NCI-H526 (cell line): ENCODE measurements at places on chromosomes 3 and 15.

- DNase-seq: no peak
These were observed 14.3 kb downstream of the ANKRD28 start for GRCh38 chr3:15783361-15783969.

DNA sequence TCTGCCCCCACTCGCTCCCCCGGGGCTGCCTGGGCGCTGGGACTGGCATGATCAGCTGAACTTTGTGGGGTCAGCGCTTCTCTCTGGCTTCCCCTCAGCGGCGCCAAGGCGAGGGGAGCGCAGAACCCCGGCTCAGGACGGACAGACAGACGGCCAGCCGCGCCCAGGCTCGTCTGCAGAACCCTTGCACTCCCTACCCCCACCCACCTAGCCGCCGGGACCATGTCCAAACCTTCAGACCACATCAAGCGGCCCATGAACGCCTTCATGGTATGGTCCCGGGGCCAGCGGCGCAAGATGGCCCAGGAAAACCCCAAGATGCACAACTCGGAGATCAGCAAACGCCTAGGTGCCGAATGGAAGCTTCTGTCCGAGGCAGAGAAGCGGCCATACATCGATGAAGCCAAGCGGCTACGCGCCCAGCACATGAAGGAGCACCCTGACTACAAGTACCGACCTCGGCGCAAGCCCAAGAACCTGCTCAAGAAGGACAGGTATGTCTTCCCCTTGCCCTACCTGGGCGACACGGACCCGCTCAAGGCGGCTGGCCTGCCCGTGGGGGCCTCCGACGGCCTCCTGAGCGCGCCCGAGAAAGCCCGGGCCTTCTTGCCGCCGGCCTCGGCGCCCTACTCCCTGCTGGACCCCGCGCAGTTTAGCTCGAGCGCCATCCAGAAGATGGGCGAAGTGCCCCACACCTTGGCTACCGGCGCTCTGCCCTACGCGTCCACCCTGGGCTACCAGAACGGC, 621 bp downstream of the SOX14 start:
- no peak for DNase-seq

DNA sequence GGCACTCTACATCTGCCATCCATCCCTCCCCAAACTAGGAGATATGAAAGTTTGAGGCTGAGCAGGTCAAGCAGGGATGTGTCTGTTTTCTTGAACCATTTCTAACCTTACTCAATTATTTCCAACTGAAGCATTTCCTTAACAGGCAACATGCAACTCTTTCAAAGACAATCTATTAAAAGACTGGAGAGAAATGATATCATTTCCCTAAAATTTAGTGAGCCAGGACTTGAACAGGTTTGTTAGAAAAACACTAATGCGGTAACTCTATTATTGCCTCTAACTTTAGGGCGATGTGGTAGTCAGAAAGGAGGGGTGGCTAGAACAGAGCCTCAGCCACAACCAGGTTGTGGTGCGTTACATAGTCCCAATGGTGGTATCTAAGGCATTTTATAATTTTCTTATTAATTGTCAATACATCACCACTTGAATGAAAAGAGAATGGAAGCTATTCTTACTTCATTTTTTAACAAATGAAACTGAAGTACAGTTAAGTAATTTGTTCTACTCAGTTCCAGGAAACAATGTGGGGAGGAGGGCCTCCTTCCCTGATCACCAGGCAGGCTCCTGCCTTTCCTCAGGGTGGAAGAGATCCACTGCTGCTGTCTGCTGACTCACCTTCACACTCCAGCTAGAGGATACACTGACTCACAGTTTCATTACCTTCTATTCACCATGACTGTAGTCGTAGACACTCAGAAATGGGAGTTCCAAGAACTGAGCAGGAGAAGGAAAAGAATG, 22.8 kb downstream of the MYO1E start:
- no peak for DNase-seq

GRCh38 chr3:131819381-131820055, 215.3 kb downstream of the CPNE4 start:
- DNase-seq: no peak

- peak; percentile 66 for DNase-seq
These were observed 22.2 kb downstream of the ALDH1A2 start for GRCh38 chr15:58043192-58043903.

DNA sequence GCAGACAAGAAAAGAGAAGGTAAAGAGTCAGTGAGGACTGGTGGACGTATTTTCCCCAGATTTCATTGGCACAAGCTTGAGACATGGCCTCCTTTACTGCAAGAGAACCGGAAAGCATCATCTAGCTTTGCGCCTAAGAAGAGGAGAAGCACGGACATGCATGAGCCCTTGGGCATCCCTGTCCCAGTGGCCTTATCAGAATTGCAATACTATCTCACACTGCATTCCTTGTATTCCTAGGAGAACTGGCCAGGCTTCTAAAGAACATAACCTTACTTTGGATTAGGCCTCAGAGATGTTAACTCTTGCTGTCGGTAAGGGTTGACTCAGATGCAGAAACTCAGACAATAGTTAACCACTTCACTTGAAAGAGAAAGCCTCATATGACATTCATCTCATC, 229.5 kb upstream of the PRICKLE2 start:
- no peak for DNase-seq

GRCh38 chr15:70251246-70251990, 153.7 kb upstream of the TLE3 start:
- peak; percentile 74 for DNase-seq

DNA sequence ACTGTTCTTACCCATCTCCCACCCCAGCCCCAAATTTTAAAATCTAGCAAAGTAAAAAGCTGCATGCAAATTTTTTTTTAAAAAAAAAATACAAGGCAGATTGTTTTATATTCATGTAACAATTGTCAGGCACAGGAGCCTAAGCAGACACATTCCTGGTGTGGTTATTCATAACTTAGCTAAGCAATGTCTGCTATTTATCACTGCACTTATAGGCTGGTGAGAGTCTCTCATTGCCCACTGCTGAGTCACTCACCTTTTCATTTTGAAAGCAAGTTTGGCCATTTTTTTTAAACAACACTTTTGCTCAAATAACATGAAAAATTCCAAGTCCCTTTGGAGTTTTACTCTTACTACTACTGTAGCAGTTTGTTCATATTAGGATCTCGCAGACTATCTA, 413.9 kb downstream of the RBMS3 start:
- DNase-seq: no peak

GRCh38 chr3:115494826-115495225, 128.5 kb upstream of the GAP43 start:
- no peak for DNase-seq

DNA sequence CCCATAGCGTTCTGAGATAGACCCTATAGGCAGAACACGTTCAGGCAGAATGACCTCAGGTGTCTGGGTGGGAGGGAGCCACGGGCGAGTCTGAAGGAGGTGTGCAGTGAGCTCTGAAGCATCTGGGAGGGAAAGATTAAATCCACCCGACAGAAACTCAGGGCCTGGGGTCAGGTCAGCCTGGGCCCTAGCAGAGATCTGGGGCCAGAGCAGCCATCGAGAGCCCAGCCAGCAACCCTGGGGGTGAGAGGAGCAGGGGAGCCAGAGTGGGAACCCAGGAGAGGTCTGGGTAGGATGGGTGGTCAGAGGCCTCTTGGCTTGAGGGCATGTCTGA, 22.1 kb downstream of the SNX33 start:
- DNase-seq: no peak

DNA sequence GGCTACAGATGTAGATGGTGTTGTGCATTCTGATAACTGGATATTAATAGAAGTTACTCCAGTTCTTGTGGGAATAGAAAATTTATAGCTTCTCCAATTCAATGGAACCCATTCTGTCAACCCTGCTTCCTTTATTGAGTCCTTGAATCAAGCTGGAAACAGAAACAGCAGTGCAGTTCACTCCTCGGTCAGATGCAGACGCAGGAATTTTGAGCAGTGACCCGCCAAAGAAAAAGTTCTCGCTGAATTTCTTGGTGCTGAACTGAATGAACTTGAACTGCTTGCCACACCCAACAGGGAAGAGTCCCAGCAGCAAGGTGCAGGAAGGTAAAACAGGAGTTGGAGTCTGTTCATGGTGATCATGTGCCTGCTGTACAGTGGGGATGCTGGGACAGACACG, 10.3 kb downstream of the HRH1 start:
- no peak for DNase-seq

DNA sequence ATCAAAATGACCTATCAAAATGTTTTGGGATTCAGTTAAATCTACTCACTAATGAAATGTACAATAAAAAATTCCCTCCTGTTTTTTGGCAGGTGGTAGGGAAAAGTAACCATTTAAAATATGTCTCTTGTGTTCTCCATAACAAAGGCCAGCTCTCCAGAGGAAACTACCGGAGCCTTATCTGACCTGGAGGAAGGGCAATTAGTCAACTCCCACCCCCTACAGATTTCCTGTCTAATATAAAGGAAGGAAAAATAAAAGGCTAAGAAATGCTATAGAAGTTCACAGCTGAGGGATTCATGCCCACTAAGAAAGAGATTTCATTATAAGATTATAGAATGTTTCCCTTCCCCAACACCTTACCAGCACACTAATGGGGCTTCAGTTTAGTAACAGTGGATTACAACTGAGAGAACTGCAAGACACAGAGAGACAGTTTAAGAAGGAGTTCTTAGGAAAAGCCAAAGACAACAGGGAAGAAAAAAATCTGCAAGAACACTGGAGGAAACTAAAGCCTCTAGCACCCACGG, 376.5 kb upstream of the KCNMB2 start:
- DNase-seq: no peak

GRCh38 chr15:77456746-77457145, 36.1 kb downstream of the HMG20A start:
- no peak for DNase-seq

DNA sequence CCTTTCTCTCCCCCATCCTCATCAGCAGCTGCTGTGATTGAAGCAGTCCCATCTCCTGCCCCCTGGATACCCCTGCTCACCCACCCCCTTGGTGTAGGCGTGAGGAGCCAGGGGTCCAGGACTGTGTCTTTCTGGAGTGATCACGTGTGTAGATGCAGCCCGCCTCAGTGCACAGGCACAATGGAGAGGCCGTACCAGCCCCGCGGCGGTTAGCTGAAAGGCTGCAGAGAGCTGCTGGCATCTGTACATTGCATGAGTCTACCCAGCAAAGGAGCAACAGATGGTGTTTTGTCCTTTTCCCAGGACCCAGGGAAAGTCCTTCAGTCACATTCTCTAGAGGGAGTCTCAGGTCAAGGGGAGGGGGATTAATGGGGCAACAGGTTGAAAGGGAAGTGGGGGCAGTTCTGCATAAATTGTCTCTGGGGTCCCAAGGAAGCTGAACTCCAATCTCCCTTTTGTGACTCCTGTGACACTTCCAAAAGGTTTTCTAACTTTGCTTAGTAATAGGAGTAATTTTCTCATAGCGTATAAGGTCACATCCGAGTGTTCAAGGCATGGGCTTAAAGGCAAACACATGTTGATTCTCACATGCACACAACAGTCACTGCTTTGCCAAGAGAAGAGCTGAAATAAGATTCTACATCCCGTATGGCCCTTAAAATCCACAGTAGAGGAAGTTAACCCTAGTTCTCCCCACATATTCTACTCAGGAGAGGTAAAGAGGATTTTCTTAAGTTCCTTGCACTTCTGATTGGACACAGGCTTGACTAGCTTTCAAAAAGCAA, 7.1 kb downstream of the CSPG5 start:
- peak; percentile 8 for DNase-seq

GRCh38 chr3:48897460-48898376, 964 bp downstream of the SLC25A20 start:
- DNase-seq: no peak

GRCh38 chr15:51348688-51349087, 7.2 kb downstream of the GLDN start:
- DNase-seq: no peak
